ENCODE measurements at places on chromosomes 12 and 14.

DNA sequence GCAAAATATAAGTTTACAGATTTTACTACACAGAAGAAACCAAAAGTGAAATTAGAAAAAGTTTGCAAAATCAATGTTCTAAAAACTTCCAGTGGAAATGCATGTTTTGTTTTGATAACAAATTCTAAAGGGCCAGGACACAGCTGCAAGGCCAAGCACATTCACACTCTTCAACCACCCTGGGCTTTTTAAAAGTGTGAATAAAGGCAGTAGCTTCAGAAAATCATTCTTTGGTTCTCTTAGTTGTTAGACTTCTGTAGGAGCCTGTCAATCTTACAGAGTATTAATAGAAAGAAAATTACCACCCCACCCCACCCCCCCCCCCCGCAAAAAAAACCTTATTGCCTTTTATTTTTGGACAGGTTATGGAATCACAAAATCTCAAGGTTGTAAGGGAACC is 105.2 kb upstream of the EGLN3 start:
- DNase-seq: no peak

DNA sequence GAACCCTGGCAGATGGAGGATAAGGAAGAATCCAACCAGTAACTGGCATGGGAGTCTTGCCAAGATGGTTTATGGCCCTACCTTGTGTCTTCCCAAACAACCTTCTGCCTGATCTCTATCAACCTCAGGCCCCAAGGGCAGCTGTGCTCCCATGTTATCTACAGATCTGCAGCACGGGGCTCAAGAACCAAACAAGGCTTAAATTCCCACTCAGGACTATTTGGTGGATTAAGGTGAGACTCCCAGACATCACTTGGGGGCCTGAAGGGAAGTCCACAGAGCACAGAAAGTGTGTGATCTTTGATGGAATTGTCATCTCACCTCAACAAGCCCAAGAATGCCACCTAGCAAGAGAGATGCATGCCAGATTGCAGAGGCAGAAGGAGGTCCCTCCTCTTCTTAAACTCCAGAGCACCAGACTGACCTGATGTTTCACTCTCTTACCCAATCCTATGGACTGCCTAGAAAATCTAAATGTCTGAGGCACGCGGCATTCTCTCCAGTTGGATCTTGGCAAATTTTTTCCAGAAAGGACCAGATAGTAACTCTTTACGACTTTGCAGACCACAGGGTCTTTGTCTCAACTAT is 759.5 kb upstream of the TBX3 start:
- DNase-seq: no peak

GRCh38 chr12:21155522-21156351 is 24.7 kb downstream of the SLCO1B1 start:
- DNase-seq: no peak

GRCh38 chr14:99596071-99596627 is 7.9 kb downstream of the CCDC85C start:
- no peak for DNase-seq

DNA sequence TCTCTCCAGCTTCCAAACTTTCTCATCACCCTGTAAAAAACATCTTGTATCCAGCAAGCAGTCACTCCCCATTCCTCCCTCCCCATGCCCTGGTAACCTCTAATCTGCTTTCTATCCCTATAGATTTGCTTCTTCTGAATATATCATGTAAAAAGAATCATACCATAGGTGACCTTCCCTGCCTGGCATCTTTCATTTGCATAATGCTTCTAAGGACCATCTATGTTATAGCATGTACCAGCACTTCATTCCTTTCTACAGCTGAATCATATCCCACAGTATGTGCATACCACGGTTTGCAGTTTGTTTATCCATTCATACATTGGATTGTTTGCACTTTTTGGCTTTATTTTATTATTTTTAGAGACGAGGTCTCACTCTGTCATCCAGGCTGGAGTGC is 22.9 kb upstream of the VPS37B start:
- DNase-seq: no peak

GRCh38 chr12:15982921-15983320 is 71.8 kb downstream of the DERA start:
- DNase-seq: no peak

DNA sequence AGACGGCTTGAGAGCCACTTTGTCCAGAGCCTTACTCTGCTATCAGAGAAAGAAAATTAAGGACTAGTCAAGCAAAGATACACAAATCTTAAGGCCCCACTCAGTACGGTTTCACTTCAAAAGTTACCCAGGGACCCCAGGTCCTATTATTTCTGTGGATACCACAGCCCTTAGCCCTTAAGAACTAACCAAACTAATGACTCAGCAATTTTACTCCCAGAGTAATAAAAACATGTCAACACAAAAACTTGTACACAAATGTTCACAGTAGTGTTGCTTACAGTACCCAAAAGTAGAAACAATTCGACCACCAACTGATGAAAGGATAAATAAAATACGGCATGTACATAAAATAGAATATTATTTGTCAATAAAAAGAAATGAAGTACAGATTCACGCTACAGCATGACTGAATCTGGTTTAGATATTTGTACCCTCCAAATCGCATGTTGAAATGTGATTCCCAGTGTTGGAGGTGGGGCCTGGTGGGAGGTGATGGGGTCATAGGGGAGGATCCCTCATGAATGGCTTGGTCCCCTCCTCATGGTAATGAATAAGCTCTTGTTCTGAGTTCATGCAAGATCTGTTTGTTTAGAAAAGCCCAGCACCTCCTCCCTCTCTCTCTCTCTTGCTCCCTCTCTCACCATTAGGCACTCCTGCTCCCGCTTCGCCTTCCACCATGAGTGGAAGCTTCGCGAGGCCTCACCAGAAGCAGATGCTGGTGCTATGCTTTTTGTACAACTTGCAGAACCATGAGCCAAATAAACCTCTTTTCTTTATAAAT is 30.5 kb downstream of the AREL1 start:
- DNase-seq: no peak

GRCh38 chr12:100403446-100403845 is 46.6 kb downstream of the SLC17A8 start:
- DNase-seq: no peak

Measured in naive thymus-derived CD8-positive, alpha-beta T cell (primary cell).